ENCODE measurements at places on chromosomes 3 and 15.

- DNase-seq: no peak
These were observed 16.5 kb downstream of the PIF1 start for GRCh38 chr15:64808785-64809453.

- DNase-seq: no peak
These were observed 35.4 kb downstream of the LIPC start for GRCh38 chr15:58467121-58467721.

GRCh38 chr15:50064673-50065072 is 54.4 kb downstream of the ATP8B4 start:
- no peak for DNase-seq

DNA sequence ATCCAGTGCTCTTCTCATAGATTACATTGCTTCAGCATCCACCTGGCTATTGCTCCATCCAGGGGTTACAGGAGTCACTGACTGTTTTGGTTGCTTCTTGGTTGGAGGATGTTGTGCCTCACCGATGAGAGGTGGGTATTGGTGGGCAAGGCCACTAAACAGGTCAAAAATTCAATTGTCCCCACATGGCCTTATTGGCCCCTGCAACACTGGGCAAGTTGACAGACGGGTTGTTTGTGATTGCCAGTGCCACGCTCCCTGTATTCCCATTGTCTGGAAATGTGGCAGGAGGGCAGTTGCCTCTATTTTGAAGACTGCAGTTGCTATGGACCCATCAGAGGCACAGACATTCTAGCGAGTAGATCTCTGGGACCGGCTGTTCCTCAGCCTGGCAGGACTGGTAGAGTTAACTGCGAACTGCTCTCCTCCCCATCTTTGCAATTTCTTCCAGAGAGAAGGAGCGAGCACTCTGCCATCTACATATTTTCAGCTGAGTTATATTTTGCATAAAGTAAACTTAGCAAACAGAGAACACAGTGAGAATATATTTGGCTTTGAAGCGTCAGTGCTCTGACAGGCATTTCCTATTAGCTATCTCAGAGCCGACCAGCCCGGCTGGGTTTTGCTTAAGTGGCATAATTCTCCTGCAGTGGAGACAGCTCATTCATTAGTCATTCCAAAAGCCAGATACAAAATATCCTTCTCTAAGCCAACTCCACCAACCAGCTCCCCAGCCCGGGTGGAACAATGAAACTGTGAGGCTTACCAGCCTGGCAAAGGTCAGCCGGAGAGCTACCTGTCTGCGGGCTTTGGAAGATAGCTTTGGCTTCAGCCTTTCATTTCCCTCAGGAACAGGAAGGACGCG is 26.0 kb upstream of the MAGEF1 start:
- DNase-seq: no peak

DNA sequence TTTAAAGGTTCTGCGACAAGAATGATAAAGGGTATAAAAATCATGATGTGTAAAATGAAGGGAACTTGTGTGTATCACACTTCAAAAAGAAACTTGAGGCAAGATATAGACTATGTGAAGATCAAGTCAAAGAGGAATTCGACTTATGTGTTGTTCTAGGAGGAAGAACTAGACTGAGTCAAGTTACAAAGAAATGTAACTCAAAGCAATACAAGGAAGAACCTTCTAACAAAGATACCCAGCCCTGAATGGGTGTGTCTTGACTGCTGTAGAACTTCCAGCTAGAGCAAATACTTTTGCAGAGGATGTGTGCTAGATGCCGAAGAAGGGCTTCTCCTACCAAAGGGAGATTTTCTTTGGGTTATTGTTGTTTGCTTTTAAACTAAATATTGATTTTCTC is 2.4 kb downstream of the SLC49A4 start:
- no peak for DNase-seq

GRCh38 chr3:33420966-33421365 is 19.2 kb downstream of the UBP1 start:
- DNase-seq: no peak
